Activated CD8-positive, alpha-beta memory T cell treated with anti-CD3 and anti-CD28 coated beads for 1 hour (primary cell): ENCODE measurements at places on chromosomes 3 and 15.

DNA sequence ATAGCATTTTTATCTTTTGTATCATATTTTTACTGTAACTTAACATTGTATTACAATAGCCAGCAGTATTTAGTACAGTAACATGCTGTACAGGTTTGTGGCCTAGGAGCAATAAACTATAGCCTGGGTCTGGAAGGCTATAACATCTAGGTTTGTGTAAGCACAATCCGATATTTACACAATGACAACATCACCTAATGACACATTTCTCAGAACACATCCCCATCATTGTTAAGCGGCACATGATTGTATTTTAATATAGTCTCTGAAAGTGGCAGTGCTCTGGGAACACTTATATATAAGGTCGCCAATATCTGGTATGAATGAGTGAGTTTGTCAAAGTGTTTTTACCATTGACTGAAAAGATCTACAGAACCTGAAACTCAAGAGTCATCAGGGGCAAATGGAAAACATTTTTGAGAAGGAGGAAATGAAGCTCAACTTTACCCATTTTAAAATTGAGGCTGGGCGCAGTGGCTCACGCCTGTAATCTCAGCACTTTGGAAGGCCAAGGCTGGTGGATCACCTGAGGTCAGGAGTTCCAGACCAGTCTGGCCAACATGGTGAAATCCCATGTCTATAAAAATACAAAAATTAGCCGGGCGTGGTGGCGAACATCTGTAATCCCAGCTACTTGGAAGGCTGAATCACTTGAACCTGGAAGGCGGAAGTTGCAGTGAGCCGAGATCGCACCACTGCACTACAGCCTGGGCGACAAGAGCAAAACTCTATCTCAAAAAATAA, 38.8 kb upstream of the TNFSF10 start:
- DNase-seq, result no peak

DNA sequence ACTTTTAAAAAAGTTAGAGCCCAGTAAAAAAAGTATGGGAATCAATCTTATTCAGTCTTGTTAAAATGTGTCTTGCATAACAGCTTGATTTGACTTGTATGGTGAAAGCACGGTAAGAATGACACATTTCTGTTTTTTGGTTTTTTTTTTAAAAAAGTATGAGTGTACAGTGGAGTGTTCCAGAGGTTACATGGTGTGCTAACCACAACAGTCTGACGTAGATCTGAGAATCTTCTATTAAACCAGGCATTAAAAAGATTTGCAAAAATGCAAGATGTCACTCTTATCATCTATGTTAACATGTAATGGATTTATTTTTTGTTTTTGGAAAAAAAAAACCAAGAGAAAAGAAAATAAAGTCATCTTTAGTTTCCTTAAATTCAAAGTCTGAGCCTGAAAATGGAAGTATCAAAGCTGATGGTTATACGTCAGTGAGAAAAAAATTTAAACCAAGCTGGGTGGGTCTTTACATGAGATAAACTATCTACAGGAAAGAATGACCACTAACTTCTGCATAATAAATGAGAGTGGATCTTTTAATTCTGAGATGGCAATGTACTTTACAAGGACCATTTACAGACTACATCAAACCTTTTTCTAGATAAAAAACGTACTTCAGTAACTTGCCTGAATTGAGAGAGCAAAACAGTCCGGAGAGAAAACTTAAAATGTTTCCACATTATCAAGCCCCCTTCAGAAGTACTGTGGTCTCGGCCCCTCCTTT, 1.6 kb downstream of the GABPB1 start:
- no peak for DNase-seq

- no peak for DNase-seq
Measured at GRCh38 chr15:33315044-33315443, 4.3 kb downstream of the RYR3 start.

DNA sequence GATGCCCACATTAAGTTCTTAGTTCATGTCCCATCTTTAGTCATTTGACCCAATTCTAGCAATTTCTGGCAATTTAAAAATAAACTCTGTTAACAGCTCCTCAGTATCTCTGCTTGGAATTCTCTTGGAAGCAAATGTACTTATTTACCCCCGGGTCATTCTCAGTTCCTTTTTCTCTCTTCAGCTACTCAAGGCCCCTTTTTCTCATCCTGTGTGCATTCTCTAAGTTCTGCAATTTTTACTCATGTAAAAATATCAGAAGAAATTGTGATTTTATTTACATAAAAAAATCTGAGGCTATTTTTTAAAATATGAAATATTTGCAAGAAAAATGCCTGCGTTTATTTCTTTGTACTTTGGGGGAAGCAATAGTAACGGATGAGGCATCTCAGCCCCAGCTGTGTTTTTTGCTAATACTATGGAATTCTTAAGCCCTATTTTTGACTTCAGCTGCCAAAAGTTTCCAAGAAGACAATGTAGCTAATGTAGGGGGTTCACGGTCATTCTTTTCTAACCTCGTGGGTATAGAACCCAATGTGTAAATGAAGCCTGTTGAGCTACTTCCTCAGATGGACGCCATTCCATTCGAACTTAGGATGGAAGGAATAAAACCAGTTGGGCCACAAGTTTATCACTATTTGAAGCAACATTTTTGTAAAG, 20.0 kb downstream of the CERS3 start:
- no peak for DNase-seq

DNA sequence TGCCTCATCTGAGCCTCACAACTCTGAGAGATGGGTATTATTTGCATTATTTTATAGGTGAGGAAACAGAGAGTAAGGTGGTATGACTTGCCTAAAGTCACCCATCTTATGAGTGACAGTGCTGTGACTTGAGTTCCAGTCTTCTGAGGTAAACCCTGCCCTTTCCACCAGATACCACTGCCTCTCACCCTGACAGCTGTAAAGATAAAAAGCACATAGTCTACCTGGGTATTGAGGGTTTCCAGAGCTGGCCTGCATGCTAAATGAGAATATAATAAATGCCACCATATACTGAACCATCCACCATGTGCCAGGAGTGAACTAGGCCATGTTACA, 25.6 kb downstream of the RASGRP1 start:
- no peak for DNase-seq

DNA sequence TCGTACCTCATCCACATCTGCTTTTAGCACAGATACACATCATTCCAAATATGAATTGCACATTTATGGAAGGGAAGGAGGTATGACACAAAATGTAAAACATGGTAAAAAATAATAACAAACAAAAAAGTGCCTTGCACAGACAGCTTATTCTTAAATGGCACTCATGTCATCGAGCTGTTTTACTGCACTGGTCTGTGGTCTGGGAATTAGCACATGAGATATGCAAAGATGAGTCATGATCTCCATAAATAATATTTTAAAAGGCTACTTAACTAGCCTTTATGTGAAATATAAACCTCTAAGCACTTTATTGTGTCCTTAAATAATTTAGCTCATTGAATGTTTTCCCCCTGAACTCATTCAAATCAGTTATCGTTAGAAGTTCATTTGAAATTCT, 142.2 kb upstream of the ZNF385D start:
- no peak for DNase-seq

- no peak for DNase-seq
Measured at GRCh38 chr15:37682304-37682703, 252.1 kb upstream of the TMCO5A start.

DNA sequence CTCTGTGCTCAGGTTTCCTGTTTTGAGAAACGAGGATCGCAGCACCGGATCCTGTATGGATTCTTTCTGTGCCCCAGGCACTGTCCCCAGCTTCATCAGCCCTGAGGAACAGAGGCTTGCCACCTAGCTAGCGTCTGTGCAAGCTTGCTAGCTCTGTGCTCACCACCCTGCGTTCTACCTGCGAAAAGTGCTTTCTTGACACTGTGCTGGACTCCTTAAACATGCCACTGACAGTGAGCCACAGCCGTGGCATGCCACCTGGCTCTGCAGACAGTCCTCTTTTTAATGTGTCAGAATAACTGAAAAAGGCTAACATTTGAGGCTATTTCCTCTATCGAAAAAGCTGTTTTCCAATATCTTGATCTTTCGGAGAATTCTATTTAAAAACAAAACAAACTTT, 1.4 kb downstream of the PGPEP1L start:
- DNase-seq, result no peak

DNA sequence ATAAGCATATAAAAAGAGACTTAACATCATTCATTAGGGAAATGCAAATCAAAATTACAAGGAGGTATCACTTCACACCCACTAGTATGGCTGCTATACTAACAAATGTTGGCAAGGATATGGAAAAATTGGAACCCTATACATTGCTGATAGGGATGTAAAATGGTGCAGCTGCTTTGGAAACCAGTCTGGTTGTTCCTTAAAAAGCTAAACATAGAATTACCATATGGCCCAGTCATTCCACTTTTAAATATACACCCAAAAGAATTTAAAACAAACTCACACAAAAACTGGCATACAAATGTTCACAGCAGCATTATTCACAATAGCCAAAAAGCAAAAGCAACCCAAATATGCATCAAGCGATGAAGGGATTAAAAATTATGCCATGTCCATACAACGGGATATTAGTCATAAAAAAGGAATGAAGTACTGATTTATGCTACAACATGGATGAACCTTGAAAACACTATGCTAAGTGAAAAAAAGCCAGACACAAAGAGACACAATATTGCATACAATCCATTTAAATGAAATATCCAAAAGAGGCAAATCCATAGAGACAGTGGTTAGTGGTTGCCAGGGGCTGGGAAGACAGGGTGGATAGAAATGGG, 118.3 kb downstream of the OSBPL10 start:
- no peak for DNase-seq

DNA sequence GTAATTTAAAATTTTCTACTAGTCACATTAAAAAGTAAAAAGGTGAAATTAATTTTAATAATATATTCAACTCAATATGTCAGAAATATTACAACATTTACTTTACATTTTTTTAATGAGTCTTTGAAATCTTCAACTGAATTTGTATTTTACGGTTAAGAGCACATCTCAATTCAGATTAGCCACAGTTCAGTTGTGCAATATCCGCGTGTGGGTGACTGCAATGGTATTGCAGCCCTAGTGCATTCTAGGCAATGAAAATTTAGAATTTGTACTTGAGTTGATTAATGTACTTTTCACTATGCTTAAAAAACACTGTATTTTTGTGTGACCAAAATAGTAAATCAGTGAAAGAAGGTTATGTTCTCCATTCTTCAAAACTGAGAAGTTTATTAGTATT, 57.3 kb downstream of the CEP63 start:
- DNase-seq, result no peak

GRCh38 chr3:164250923-164251322, 827.4 kb downstream of the SI start:
- DNase-seq, result no peak

- no peak for DNase-seq
Measured at GRCh38 chr15:42582569-42583375, 7.4 kb downstream of the STARD9 start.

DNA sequence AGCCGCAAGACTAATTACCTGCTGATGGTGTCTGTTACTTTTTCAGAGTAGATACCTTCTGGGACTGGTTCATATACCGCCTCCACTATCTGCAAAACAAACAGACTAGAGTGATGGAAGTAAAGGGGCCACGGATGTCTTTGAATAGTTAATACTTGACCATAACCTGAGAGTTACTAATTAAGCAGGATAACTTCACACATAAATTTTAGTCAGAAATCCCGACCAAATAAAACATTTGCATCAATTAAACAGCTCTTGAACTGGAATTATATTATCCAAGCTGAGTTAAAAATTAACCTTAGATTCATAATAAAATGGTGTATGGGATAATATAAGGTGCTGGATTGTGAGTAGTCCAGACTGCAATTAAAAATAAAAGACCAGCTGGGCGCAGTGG, 167.7 kb downstream of the NEK10 start:
- DNase-seq, result no peak

GRCh38 chr3:10845839-10846656, 30.0 kb downstream of the SLC6A11 start:
- no peak for DNase-seq
